Activated CD4-positive, alpha-beta T cell treated with anti-CD3 and anti-CD28 coated beads for 36 hours (primary cell): ENCODE measurements at places on chromosomes 13 and 19.

DNA sequence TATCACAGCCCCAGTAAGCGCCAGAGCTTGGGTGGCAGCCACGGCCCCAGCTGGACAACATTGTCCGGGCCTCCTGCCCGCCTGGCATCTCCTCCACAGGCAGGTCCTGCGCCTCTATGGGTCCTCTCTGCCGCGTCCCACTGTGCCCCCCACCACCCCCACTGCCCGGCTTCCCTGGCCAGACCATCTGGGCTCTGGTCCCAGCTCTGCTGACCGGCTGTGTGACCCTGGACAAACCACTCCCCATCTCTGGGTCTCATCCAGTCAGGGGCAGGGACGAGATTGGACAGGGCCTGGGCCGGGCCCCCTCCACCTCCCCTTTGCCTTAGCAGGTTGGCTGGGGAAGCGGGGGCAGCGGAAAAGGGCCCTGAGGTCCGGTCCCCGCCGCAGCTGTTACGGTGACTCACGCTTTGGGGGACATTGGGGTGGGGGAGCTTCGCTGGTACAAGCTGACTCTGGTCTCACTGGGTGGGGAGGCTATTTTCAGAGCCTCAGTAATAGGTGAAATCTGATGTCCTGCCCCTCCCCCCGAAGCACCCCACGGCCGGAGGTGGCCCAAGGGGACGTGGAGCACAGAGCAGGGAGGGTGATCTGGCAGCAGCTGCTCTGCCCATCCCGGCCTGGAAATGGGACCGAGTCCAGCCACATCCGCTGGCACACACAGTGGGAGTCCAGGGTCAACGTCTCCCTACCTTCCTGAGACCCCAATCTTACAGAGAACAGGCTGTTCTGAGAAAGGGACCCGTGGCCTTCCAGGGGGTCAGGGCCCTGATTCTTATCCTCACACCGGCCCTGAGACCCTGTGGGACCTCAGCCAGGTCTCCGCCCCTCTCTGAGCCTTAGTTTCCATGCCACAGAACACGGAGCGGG lies 9.1 kb downstream of the NFIC start:
- H3K36me3 ChIP-seq = no peaks in the 10 kb centered on the region
- no peak overlapping the region for H3K4me3 ChIP-seq
- DNase-seq = no peak
- no peak overlapping the region for H3K27ac ChIP-seq
- peaks cover 6% of the 10 kb centered on the region for H3K4me1 ChIP-seq
- no peaks in the 10 kb centered on the region for H3K27me3 ChIP-seq

DNA sequence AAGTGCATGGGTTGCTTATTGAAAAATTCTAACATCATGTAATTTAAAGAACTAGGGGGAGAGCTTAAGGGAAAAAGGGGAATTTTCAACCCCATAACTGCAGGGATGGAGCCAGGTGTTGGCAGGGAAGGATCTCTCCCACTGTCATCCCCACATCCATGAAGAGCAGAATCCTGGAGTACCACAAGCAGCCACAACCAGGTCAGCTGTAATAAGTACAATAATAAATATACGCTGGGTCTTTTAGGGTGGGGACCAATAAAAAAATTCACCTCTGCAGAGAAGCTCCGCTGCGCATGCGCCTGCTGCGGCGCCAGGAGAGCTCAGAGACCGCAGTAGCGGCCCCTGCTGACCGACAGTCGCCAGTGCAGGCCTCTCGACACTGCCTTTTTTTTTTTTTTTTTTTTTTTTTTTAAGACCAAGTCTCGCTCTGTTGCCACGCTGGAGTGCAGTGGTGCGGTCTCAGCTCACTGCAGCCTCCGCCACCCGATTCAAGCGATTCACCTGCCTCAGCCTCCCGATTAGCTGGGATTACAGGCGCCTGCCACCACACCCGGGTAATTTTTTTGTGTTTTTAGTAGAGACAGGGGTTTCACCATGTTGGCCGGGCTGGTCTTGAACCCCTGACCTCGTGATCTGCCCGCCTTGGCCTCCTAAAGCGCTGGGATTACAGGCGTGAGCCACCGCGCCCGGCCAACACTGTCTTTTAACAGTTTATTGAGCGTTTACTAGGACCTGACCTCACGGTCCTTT lies 2.5 kb upstream of the EEF2 start:
- H3K27ac ChIP-seq = peak overlapping the region; percentile 80
- H3K27me3 ChIP-seq = no peaks in the 10 kb centered on the region
- H3K4me1 ChIP-seq = peaks cover 43% of the 10 kb centered on the region
- DNase-seq = peak; percentile 94
- peaks cover 26% of the 10 kb centered on the region for H3K36me3 ChIP-seq
- H3K4me3 ChIP-seq = peak overlapping the region; percentile 87

GRCh38 chr13:76934671-76935070 lies 13.6 kb upstream of the ACOD1 start:
- no peak for DNase-seq
- no peaks in the 10 kb centered on the region for H3K4me1 ChIP-seq
- H3K4me3 ChIP-seq = no peak overlapping the region
- H3K27ac ChIP-seq = no peak overlapping the region
- H3K36me3 ChIP-seq = no peaks in the 10 kb centered on the region

GRCh38 chr13:67410645-67411044 lies 180.5 kb upstream of the PCDH9 start:
- no peak overlapping the region for H3K4me3 ChIP-seq
- H3K36me3 ChIP-seq = no peaks in the 10 kb centered on the region
- no peak overlapping the region for H3K27ac ChIP-seq
- H3K27me3 ChIP-seq = no peaks in the 10 kb centered on the region
- DNase-seq = no peak
- H3K4me1 ChIP-seq = no peaks in the 10 kb centered on the region

- DNase-seq = no peak
- no peak overlapping the region for H3K4me3 ChIP-seq
- no peak overlapping the region for H3K27ac ChIP-seq
- H3K4me1 ChIP-seq = peaks cover 4% of the 10 kb centered on the region
- H3K36me3 ChIP-seq = peaks cover 3% of the 10 kb centered on the region
Observed at GRCh38 chr13:50810468-50810867, 33.0 kb downstream of the DLEU7 start.

DNA sequence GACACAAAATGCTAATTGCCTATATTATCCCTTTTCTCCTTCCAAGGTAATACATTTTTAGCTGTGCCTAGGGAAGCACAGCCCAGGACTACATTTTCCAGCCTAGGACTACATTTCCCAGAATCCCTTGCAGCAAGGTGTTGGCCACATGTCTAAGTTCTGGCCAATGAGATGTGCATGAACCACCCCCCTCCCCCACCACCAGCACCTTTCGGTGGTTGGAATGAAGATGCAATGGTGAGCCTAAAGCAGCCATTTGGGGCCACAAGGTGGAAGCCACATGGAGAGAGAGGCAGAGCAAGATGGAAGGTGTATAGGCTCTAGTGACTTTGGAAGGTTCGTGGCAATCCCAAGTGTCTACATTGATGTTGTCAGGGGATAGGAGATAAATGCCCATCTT lies 16.2 kb downstream of the UNC13A start:
- H3K27me3 ChIP-seq = peaks cover 11% of the 10 kb centered on the region
- H3K36me3 ChIP-seq = no peaks in the 10 kb centered on the region
- DNase-seq = peak; percentile 63
- H3K4me1 ChIP-seq = no peaks in the 10 kb centered on the region
- H3K4me3 ChIP-seq = no peak overlapping the region

DNA sequence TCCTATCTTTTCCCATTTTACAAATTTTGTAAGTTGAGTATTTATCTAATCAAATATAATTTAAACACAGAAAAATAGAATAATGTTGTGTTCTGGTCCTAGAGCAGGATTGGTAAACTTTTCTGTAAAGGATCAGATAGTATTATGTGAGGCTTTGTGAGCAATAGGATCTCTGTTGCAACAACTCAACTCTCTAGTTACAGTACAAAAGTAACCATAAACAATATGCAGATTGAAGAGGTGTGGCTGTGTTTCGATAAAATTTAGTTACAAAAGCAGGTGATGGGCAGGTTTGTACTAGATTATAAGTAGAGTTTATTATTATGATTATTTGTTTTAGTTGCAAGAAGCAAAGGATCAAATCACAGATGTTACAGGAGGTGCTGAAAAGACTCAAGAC lies 15.2 kb upstream of the C1QTNF9B start:
- no peaks in the 10 kb centered on the region for H3K36me3 ChIP-seq
- H3K27ac ChIP-seq = no peak overlapping the region
- H3K4me1 ChIP-seq = peaks cover 6% of the 10 kb centered on the region
- peaks cover 26% of the 10 kb centered on the region for H3K27me3 ChIP-seq
- no peak overlapping the region for H3K4me3 ChIP-seq

DNA sequence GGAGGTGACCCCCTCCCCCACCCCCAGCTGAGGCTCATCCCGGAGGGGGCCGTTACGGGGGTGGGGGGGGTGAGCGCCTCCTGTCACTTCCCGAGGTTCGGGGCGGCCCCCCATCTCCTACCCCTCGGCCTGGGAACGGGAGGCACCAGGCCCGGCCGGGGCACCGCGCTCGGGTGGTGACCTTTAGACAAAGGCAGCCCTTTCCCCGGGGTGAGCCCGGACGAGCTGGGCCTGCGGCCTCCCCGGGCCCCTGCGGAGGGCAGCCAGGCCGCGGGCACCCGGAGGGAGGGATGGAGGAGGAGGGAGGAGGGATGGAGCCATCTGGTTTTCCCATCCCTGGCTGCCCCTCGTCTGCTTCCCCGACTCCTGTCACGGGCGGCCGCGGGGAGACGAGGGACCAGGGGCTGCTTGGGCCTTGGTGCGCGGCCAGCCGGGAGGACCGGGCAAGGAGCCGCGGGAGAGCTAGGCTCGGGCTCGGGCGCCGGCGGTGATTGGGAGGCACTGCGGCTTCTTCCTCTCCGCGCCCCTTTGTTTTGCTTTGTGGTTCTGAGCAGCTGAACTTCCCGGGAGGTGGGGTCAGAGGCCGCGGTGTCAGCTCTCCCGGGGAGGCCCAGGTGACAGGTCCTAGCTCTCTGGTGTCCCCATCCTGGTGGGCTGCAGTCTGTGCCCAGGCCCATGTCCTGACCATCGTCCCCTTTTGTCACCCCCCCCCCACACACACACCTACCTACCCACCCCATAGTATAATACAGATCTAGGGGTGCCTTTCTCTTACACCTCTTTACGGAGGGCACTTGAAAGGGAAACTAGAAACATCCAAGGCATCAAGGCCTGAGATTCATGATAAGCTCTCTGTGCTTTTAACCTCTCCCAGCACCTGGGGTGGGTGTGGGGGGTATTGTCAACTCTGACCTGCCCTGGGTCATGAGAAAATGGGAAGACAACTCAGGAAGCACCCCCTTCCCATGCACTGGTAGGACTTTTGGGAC lies 1.3 kb downstream of the BICRA start:
- H3K27me3 ChIP-seq = no peaks in the 10 kb centered on the region
- DNase-seq = peak; percentile 70
- H3K4me1 ChIP-seq = peaks cover 23% of the 10 kb centered on the region
- H3K27ac ChIP-seq = no peak overlapping the region
- peak overlapping the region; percentile 66 for H3K4me3 ChIP-seq

DNA sequence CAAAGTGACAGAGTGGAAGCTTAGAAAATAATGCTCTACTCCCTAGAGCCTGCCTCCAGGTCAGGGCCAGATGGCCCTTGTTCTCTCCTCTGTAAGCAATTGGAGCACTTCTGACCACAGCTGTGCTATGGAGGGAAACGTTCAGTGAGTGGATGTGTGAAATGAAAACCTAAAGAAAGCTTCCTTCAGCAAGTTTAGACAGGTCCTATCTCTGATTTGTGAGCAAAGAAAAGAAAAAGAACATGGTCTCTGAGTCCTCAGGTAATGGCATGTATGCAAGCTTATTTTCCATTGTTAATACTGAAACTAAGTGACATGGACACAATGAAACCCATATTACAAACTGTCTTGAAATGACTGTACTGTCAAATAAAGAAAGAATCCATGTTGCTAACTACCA lies 1486.8 kb downstream of the EFNB2 start:
- peaks cover 2% of the 10 kb centered on the region for H3K4me1 ChIP-seq
- no peaks in the 10 kb centered on the region for H3K36me3 ChIP-seq
- H3K27ac ChIP-seq = no peak overlapping the region
- DNase-seq = no peak
- H3K4me3 ChIP-seq = no peak overlapping the region
